HCEC 1CT (cell line): ENCODE measurements at places on chromosomes 4 and X.

DNA sequence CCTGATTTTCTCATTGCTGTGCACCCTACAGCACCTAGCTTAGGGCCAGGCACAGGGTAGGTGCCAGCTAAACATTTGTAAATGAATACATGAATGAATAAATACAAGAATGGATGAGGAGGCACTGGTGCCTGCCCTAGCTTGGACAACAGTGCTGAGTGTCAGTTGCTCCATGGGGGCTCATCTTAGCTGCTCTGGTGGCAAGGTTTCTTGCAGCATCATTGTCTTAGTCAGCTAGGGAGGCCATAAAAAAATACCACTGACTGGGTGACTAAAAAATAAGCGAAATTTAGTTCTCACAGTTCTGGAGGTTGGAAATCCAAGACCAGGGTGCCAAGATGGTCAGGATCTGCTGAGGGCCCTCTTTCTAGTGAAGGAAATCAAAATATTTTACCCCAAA lies 31.2 kb downstream of the TMEM31 start:
- no peak for DNase-seq

- no peak for DNase-seq
Measured at GRCh38 chr4:146308951-146309350, 94.6 kb downstream of the REELD1 start.

DNA sequence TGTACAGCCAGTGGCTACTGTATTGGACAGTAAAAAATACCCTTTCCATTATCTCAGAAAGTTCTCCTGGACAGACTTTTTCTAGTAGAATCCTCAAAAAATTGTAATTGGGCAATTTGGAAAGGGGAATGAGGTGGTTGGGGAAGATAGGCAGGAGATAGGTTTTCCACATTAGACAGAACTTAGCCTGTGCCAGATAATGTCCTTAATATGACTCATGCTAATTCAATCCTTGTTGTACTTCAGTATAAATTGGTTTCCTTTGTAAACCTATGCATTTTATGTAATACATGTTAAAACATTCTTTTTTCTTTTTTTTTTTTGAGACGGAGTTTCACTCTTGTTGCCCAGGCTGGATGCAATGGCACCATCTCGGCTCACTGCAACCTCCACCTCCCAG lies 8.9 kb downstream of the EIF4E start:
- DNase-seq: no peak

DNA sequence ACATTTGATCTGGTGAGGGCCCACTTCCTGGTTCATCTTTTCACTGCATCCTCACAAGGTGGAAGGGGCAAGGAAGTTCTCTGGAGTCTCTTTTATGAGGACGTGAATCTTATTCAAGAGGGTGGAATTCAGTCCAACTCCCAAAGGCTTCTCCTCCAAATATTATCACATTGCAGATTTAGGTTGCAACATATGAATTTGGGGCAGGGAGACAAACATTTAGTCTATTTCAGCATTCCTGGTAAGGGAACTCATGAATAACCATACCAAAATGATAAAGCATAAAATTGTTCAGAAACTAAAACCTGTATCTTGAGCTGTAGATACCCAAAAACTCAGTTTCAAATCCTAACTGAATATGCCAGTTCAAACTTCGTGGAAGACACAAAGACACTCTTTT lies 246.8 kb downstream of the QDPR start:
- DNase-seq: no peak

- peak; percentile 2 for DNase-seq
Measured at GRCh38 chr4:166230841-166231240, 357.8 kb downstream of the TLL1 start.

DNA sequence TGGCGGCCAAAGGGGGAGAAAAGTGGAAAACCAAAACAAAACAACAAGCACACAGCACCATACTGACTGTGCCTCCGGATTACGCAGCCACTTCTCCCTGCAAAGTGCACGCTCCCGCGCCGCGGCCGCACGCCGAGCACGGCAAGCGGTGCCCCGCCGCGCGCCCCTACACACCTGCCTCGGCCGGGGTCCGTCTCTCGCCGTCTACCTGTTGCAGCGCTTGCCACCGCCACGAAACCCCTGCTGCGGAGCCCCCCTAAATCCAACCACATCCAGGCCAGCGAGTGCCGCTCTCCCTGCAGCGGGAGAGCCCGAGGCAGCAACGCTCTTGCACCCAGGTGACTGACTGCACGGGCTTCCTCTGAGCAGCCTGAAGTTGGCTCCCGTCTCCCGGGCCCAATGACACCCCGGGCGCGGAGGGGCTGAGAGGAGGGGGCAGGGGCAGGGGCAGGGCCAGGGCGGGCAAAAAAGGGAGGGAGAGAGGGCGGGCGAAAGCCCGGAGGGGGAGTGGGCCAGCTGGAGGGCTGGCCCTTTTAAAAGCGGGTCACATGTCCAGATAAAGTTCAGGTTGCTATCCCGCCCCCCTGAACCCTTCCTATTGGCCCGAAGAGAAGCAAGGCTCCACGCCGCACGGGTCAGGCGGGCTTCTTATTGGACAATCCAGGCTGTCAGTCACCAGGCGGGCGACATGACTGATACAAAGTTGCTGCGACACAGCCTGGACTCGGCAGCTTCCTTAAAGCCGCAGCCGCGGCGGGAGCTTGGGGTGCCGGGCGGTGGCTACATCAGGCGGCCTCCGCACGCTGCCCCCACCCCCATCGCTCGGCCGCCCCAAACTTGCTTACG lies at the start of gene NR3C2:
TSS of gene NR3C2 (minus strand) at position 429 of the 846 bp plus-strand sequence.
- peak; percentile 87 for DNase-seq

GRCh38 chr4:70718811-70719604 lies 2.8 kb upstream of the RUFY3 start:
- no peak for DNase-seq

DNA sequence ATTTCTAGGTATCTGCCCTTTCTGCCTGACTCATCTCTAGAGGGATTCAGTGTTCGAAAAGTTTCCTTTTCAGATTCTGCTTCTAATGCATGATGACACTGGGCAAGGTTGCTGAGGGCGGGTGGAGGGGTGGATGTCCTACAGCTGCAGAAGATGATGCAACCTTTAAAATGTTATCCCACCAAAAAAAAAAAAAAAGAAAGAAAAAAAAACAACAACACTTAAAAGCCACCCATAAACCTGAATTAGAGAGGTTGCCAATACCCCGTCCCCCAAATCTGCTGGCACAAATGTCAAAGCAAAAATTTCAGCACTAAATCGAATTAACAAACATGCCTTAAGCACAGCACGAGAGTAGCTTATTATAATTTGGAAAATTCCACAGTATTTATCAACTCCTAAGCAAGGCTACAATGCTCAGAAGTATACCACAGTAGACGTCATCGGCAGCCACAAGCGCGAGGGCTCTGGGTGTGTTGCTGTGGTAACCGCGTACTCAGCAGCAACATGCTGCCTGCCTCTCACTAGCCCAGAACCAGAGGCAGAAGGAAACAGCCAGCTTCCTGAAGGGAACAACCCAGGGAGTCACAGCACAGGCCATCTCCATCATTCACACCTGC lies 167.5 kb upstream of the MAP3K15 start:
- DNase-seq: peak; percentile 83

DNA sequence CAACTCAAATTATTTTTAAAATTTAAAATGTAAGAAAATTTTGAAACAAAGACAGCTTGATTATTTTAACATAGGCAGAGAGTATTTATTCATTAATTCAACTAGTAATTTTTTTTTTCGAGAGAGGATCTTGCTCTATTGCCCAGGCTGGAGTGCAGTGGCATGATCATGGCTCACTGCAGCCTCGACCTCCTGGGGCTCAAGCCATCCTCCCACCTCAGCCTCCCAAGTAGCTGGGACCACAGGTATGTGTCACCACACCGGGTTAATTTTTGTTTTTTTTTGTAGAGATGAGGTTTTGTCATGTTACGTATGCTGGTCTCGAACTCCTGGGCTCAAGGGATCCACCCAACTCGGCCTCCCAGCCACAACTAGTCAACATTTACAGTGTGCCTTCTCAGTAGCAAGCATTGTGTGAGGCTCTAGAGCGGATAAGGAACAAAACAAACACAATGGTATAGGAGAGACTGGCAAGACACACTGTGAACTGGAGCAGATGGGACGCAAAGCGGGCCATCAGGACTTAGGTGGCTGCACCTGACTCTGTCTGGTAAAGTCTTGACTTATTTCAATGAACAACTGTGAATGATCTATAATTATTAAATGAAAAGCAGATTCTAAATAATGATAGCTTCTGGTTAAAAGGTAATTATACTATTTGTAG lies 21.6 kb downstream of the SETD7 start:
- no peak for DNase-seq

GRCh38 chrX:2424317-2424716 lies 76.5 kb downstream of the DHRSX start:
- DNase-seq: no peak

GRCh38 chr4:37999000-37999716 lies 39.0 kb downstream of the PTTG2 start:
- no peak for DNase-seq

GRCh38 chr4:8702020-8702495 lies 109.5 kb downstream of the CPZ start:
- DNase-seq: no peak

DNA sequence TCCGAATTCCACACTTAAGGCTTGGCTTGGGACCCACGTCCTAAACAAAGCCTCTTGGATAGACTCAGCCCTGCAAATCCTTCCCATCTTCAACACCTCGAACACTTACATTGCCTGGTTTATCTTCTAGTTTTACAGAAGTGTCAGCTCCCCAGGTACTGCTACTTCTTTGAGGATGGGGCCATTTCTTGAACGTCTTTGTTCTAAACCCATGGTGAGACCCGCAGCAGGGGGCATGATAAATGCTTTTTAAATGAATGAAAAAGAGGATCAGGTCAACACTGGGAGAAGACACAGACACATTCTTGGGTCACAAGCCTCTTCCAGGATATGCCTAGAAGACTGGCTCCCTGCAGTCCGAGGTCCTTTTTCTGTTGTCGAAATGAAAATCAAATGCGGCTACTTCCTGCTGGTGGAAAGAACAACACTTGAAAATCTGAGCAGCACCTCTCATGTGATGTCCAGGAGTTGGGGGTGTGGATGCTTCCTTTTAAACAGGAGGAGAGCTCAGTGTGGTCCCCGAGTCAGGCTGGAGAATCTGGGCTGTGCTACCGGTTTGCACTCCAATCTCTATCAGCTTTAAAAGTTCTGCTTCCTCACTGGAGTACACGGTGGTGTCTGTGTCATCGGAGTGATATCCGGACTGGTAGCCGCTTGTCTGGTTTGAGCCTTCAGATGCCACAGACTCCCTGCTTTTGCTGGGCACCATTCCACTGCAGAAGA lies 45.8 kb downstream of the KDR start:
- DNase-seq: no peak

DNA sequence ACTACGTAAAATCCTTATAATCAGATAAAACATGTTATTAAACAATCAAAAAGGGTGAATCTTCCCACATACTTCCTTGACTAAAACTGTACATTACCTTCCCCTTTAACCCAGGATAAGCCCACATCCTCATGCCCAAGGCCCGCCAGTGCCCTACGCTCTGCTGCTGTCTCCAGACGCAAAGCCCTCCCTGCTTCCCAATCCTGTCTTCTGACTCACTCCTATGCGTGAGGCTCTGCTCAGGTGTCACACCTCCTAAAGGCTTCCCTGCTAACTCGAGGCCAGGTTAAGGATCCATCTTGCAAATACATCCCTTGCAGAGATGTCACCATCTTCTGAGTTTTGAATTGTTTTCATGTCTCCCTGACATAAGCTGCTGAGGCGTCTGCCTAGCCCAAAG lies 61.6 kb downstream of the STX18 start:
- DNase-seq: no peak

DNA sequence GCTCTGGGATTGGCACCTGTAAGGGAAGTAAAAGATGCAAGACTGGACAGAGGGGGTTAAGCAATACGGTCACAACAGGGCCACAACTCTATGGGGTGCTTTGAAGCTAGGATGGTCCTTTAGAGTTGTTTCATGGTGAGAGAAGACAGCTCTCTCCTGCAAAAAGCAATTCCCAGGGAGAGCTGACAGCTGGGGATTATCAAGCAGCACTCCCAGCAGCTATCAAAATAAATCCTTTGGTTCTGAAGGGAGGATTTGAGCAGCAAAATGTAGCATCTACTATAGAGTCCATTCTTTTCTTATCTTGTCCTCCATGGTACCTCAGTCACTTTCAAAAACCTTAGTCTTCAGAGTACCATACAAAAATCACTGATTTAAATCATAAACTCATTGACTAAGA lies 35.1 kb upstream of the AP1AR start:
- DNase-seq: no peak

DNA sequence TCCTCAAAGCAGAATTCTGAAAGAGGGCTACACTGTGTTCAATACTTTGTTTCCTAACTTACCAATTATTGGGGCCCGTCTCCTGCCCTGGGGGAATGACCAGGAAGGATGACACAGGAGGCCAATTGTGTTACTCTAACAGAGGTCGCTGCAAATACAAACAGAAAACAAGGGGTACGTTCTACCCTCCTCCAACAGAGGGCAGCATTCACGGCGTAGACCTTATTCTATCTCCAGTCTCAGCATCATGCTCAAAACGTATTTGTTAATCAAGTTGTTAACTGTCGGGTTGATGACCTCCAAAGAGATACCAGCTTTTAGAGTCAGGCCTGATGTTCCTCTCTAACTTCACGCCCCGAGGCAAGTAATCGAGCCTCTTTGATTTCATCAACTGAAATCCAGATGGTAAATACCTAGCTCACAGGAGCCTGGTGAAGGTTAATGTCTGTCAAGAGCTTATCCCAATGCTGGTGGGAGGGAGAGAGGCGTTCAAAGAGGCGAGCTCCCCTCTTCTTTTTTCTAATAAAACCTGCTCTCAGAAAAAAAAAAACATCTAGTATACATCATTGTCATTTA lies 181.0 kb upstream of the KCNIP4 start:
- peak; percentile 31 for DNase-seq

DNA sequence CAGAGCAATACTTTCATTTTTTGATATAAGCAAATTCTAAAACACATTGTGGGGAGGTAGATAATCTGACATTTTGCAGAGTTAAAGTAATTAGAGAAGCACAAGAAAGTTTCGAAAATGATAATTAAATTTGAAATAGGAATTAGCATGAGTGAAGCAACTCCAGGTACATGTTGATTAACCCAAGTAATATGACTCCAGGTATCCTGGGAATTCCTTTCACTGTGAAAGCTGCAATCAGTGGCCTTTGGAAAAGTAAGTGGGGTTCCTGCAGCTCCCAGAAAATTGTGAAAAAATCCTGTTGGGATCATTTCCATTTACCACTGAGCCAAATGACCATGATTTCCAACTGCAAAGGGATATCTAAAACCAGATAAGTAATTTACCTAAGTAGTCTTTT lies 26.0 kb upstream of the CXCL2 start:
- no peak for DNase-seq

DNA sequence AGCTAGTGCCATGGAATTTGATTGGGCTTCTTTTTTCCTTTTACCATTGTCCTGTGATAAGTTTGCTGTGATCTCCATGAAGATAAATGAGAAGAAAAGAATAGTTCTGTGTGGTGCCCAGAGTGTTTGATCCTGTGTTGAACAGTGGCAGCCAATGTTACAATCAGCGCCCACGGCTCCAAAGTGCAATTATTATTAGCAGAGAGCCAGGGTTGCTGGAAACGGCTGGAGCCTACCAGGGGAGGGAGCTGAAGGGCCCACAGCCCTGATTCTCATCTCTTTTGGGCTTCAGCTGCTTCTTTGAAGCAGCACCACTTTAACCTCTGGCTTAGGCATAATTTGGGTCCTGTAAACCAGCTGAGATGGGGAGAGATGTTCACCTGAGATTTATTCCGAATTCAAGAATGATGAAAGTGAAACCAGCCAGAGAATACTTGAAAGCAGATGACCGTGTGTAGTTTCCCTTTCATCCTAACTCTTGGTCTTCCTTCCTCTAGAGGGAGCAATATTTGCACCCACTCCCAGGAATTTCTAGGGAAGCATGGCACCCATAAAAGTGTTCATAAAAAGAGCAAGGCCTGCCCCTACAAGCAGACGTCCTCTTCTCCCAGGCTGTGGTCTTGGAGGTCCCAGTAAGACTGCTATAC lies 298.3 kb downstream of the EVC2 start:
- no peak for DNase-seq

- DNase-seq: no peak
Measured at GRCh38 chr4:26491449-26492170, 1.3 kb upstream of the CCKAR start.
